ENCODE measurements at places on chromosomes 6 and 20.

DNA sequence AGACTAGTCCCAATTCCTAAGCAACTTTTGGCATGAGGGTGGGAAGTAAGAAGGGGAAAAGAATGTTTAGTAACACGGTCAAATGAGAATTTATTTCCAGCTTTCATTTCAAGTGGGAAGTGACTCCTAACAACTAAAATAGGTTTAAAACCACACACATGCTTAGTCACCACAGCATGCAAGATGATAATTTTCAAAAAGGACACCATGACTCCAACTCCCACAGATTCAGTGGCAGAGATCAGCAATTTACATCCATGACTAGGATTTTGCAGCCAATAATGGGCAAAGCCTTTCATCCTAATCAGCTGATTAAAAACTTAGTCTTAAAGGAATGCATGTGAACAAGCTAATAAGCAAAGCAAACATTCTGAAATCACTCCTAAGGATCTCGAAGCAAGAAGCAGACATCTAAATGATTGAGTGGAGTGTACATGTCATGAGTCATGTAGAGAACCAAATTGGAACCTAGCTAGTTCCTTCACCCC, 48.1 kb upstream of the GCLC start:
- no peak for DNase-seq

- no peak for DNase-seq
These were observed 366.2 kb downstream of the ZFAND3 start for GRCh38 chr6:38185752-38186151.

DNA sequence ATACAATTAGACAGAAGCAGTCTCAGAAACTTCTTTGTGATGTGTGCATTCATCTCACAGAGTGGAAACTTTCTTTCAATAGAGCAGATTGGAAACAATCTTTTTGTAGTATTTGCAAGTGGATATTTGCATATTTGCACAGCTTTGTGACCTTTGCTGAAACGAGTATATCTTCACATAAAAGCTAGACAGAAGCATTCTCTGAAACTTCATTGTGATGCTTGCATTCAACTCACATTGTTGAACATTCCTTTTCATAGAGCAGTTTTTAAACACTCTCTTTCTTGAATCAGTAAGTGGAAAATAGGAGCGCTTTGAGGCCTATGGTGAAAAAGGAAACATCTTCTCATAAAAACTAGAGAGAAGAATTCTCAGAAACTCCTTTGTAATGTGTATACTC, 657.9 kb upstream of the ZNF337 start:
- no peak for DNase-seq

DNA sequence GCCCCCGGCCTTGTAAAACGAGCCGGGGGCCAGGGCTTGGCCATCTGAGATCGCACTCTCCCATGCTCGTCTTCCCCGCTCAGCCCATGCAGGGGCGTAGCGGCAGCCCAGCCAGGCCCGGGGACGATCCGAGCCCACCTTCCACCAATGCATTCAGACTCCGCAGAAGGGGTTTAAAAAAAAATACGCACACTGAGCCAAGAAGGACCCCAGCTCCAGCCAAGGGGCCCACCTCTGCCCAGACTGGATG, 320 bp downstream of the GSTA4 start:
- DNase-seq, result peak; percentile 57

DNA sequence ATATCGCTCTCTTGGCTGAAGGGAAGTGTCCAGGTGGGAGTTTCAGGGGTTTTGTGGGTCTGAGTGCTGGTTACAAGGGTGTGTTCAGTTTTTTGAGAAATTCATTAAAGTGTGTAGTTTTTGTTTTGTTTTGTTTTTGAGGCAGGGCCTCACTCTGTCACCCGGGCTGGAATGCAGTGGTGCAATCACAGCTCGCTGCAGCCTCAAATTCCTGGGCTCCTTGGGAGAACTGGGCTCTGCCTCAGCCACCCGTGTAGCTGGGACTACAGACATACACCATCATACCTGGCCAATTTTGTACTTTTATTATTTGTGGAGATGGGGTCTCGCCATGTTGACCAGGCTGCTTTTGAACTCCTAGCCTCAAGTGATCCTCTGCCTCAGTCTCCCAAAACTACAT, 51.2 kb upstream of the RALGAPA2 start:
- DNase-seq, result no peak

GRCh38 chr20:57312138-57312537, 17.5 kb upstream of the SPO11 start:
- peak; percentile 55 for DNase-seq

- DNase-seq, result no peak
These were observed 130.0 kb downstream of the FOXC1 start for GRCh38 chr6:1739680-1740079.

DNA sequence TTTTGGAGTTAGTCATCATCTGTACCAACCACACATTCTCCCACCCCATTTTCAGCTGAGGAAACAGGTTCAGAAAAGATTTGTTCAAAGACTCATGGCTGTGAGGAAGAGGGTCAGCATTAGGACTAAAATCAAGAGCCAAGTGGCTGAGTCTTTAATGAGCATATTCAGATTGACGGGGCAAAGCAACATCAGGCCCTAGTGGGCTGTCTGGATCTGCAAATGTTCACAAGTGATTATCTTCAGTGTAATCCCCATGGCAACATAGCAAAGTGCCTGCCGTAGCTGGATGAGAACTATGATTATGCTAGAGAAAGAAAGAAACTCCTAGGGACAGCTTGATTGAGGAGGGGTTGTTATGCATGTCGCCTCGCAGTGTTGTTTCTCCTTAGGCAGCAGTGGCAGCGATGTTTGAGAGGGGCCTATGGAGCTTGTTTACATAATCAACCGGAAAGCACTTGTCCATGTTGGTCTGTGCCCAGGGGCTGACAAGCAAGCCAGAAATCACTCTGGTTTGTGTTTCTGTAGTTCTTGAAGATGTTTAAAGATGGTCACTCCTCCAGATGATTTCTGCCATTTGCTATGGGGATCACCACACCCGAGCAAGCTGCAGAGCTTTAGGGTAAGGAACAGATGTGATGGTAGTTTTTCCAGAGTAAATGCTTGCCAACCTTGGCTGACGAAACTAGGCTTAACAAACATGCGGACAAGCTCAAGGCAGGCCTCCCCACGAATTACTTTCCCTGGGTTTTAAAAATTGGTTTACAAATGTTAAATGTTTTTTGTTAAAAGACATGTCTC, 124.3 kb upstream of the MLIP start:
- DNase-seq, result no peak

GRCh38 chr6:51818520-51819022, 268.8 kb downstream of the PKHD1 start:
- no peak for DNase-seq
